Activated T-helper 1 cell treated with anti-CD3 and anti-CD28 coated beads, Interleukin-12 subunit alpha, Interleukin-12 subunit beta, Interleukin-2, Interleukin-4 antibody, amounts not matched to agents 30 ng/mL and 10 ng/mL and 1 ng/mL, durations not matched to agents 14 hours and 24 hours and 36 hours (primary cell): ENCODE measurements at places on chromosomes 2 and 18. TPM values are rescaled to one million over a fixed set of nuclear protein-coding genes. Genes with fewer than 3 reads are reported as not detected.

CDK15 gene
- total RNA-seq = not detected in 2 replicates

SKOR2 gene
- total RNA-seq = not detected in 2 replicates

CERKL gene
- not detected in 2 replicates for total RNA-seq

RIT2 gene
- not detected in 2 replicates for total RNA-seq

ALPP gene
- total RNA-seq = not detected in 2 replicates

TRIP12 gene
- 244 and 253 TPM in 2 replicates for total RNA-seq

SERPINB13 gene
- total RNA-seq = not detected in 2 replicates

VIT gene
- not detected in 2 replicates for total RNA-seq

CFAP65 gene
- total RNA-seq = not detected in 2 replicates

GRCh38 chr2:6492573-6492972 lies 373.1 kb downstream of the CMPK2 start:
- H3K27me3 ChIP-seq = no peaks in the 10 kb centered on the region
- no peak overlapping the region for H3K4me3 ChIP-seq
- no peak overlapping the region for H3K27ac ChIP-seq
- no peaks in the 10 kb centered on the region for H3K4me1 ChIP-seq
- H3K36me3 ChIP-seq = no peaks in the 10 kb centered on the region

- no peak for DNase-seq
- peaks cover 10% of the 10 kb centered on the region for H3K4me1 ChIP-seq
- H3K4me3 ChIP-seq = no peak overlapping the region
- H3K27ac ChIP-seq = peak overlapping the region; percentile 20
- no peaks in the 10 kb centered on the region for H3K36me3 ChIP-seq
These were observed 32.9 kb downstream of the EPAS1 start for GRCh38 chr2:46329803-46330775.

- peak overlapping the region; percentile 78 for H3K4me3 ChIP-seq
- DNase-seq = peak; percentile 70
- H3K27ac ChIP-seq = peak overlapping the region; percentile 98
- H3K4me1 ChIP-seq = peaks cover 23% of the 10 kb centered on the region
- peaks cover 3% of the 10 kb centered on the region for H3K36me3 ChIP-seq
These were observed 126.6 kb upstream of the PPP1CB start for GRCh38 chr2:28624793-28625701.

DNA sequence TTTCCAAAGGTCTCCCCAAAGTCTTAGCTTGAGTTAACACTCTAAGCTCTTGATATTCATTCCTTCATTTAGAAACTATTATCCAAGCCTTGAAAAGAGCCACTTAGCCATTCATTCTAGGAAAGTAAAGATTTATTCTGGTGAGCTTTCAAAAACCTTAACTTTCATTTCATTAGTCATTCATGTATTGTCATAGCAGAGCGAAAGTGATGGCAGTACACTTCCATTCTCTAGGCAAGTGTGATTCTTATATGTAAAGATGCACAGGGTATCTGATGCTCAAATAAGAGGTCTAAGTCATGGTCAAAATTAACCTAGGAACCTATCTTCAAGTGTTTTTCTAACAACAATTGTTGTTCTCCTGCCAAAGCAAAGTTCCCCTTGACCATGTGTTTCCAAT lies 553.0 kb upstream of the FANCL start:
- no peaks in the 10 kb centered on the region for H3K27me3 ChIP-seq
- no peaks in the 10 kb centered on the region for H3K36me3 ChIP-seq

DNA sequence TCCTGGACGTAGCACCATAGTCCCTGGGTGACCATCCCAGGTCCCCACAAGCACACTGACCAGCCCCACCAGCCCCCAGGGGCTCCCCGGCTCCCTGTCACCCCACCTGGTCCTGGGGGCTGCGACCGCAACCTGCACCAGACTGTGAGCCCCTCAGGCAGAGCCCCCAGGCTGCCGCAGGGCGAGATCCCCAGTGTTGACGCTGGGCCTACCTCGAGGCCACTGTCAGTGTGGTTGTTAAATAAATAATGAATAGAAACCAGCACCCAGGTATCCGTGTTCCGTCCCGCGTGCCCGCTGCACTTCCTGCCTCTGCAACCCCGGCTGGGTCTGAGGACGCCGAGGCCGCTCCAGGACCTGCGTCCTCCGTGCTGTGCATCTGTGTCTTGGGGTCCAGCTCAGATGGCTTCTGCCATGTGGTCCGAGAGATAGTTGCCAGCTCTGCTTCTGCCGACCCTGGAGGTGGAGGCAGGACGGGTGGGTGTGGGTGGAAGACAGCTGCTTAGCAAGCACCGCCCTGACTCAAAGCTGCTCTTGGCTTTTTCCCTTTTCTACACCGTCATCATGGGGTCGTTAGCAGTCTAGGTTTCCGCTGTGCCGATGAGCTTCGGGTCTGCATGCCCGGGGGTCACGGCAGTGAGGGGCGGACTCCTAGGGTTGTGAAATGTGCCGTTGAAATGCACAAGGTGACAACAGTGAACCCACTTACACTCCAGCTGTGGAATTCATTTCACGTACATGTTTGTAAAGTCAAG lies 74.2 kb downstream of the NFATC1 start:
- no peak for DNase-seq
- H3K27me3 ChIP-seq = no peaks in the 10 kb centered on the region
- H3K4me3 ChIP-seq = no peak overlapping the region
- H3K36me3 ChIP-seq = peaks cover 18% of the 10 kb centered on the region

- H3K27me3 ChIP-seq = no peaks in the 10 kb centered on the region
- no peak for DNase-seq
- H3K27ac ChIP-seq = no peak overlapping the region
- H3K4me1 ChIP-seq = peaks cover 8% of the 10 kb centered on the region
- no peaks in the 10 kb centered on the region for H3K36me3 ChIP-seq
These were observed 242.2 kb downstream of the LOXHD1 start for GRCh38 chr18:46414863-46415262.

GRCh38 chr2:165149439-165149838 lies 54.4 kb downstream of the SCN3A start:
- no peaks in the 10 kb centered on the region for H3K36me3 ChIP-seq
- no peak overlapping the region for H3K4me3 ChIP-seq
- H3K27ac ChIP-seq = no peak overlapping the region
- peaks cover 4% of the 10 kb centered on the region for H3K27me3 ChIP-seq

DNA sequence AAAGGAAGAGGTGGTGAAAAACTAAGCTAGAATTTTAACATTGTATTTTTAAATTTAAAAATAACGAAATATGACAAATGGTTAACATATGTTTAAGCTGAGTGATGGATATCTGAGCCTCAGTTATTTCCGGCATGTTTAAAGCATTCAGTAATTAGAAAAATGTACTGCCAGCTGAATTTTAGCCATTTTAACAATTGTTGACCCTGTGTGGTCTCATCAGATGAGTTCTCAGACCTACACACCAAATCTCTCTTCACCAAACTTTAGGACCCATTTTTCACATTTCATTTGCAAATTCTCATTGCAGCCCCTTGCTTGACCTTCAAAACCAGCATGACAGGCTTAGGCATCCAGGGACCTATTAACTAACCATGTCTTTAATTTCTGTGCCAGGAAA lies 91.5 kb upstream of the RGPD4 start:
- no peaks in the 10 kb centered on the region for H3K36me3 ChIP-seq
- DNase-seq = no peak
- H3K4me1 ChIP-seq = no peaks in the 10 kb centered on the region

- no peak overlapping the region for H3K27ac ChIP-seq
- H3K36me3 ChIP-seq = no peaks in the 10 kb centered on the region
- no peaks in the 10 kb centered on the region for H3K27me3 ChIP-seq
- H3K4me1 ChIP-seq = no peaks in the 10 kb centered on the region
- H3K4me3 ChIP-seq = no peak overlapping the region
These were observed 18.4 kb upstream of the PTPRM start for GRCh38 chr18:7548721-7549120.

- peaks cover 5% of the 10 kb centered on the region for H3K27me3 ChIP-seq
- no peak overlapping the region for H3K4me3 ChIP-seq
- no peaks in the 10 kb centered on the region for H3K4me1 ChIP-seq
- H3K36me3 ChIP-seq = no peaks in the 10 kb centered on the region
- no peak for DNase-seq
These were observed 66.0 kb downstream of the TCF4 start for GRCh38 chr18:55522011-55522410.

DNA sequence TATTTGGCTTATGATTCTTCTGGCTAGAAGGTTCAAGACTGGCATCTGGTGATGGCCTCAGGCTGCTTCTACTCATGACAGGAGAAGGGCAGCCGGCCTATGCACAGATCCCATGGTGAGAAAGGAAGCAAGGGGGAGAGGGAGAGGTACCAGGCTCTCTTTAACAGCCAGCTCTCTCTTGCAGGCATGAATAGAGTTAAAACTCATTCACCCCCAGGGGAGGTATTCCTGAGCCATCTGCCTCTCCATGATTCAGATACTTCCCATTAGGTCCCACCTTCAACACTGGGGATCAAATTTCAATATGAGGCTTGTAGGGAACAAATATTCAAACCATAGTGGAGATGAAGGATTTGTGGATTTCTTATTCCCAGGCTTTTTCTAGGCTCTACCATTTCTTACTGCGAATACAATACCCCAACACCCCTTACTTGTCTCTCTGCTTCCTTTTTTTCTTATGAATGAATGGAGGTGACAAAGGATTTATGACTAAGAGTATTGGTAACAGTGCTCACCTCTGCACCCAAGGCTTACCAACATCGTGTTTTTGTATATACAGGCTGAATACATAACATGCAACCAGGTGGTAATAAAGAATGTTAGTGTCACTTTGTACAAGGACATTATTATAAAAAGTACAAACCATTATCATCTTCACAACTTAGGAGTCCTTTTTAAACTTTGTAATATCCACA lies 454.6 kb upstream of the TRIB2 start:
- no peak for DNase-seq
- H3K36me3 ChIP-seq = peaks cover 1% of the 10 kb centered on the region
- H3K4me1 ChIP-seq = peaks cover 6% of the 10 kb centered on the region

DNA sequence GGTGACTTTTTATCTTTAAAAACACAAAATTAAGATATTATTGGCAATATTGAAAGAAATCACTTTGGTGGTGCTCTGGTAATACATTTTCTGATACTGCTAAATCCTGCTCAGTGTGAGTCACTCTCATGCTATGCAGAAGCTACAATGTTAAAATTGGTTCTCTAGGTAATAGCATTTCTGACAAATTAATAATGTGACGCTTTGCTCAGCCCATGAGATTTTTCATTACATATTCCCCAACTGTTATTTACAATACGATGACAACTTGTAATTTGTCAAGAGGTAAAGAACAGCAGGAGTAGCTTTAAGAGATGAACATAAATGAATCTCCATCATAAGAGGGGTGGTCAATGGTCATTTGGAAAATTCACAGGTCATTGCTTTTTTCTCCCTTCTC lies 573.6 kb downstream of the TMEM182 start:
- H3K27me3 ChIP-seq = no peaks in the 10 kb centered on the region
- DNase-seq = no peak
- no peak overlapping the region for H3K27ac ChIP-seq
- no peak overlapping the region for H3K4me3 ChIP-seq

DNA sequence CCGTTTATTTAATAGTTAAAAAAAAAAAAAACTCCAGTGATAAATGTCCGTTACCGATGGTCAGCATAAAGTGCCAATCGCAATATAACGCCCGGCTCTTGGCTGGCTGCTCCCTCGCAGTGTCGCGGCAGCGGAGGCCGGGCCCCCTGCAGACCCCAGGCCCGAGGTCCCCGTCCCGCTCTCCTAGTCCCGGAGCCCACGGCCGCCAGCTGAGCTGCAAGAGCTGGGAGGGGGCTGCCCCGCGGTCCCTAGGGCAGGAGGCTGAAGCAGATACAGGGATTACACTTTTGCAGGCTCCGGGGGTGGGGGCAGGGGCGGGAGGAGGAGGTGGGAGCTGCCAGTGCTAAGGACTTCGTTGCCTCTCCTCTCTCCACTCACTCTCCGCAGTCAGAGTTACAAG lies 6.9 kb downstream of the OSR1 start:
- H3K4me3 ChIP-seq = no peak overlapping the region
- no peak overlapping the region for H3K27ac ChIP-seq
- no peak for DNase-seq
- peaks cover 68% of the 10 kb centered on the region for H3K27me3 ChIP-seq

- DNase-seq = no peak
- H3K4me1 ChIP-seq = no peaks in the 10 kb centered on the region
- H3K4me3 ChIP-seq = no peak overlapping the region
- H3K27ac ChIP-seq = no peak overlapping the region
- H3K36me3 ChIP-seq = no peaks in the 10 kb centered on the region
These were observed 194.0 kb downstream of the MBD2 start for GRCh38 chr18:54030434-54030833.

DNA sequence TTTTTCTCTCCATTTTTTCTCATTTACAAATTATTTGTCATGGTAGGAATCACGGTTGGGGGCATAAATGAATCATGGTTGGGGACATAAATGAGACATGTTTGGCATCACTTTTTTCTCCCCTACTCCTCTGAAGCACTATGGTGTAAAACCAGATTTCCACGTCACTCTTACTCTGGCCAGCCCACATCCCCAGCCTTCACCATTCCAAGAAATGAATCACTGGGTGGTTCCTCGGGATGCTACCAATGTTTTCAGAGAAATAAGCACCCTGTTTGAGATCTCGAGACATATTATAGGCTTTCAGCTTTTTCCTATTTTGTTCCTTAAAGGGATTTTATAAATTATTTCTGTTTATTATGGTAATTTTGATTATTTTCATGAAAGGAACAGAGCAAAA lies 155.0 kb upstream of the SLC8A1 start:
- DNase-seq = no peak
- H3K4me1 ChIP-seq = no peaks in the 10 kb centered on the region
- no peak overlapping the region for H3K27ac ChIP-seq

GRCh38 chr2:40165509-40165844 lies 286.4 kb downstream of the SLC8A1 start:
- H3K27me3 ChIP-seq = peaks cover 2% of the 10 kb centered on the region
- no peak overlapping the region for H3K4me3 ChIP-seq
- H3K27ac ChIP-seq = no peak overlapping the region
- no peaks in the 10 kb centered on the region for H3K36me3 ChIP-seq
- DNase-seq = no peak

- H3K4me1 ChIP-seq = no peaks in the 10 kb centered on the region
- H3K4me3 ChIP-seq = no peak overlapping the region
These were observed 42.3 kb downstream of the AQP12A start for GRCh38 chr2:240733803-240734495.

DNA sequence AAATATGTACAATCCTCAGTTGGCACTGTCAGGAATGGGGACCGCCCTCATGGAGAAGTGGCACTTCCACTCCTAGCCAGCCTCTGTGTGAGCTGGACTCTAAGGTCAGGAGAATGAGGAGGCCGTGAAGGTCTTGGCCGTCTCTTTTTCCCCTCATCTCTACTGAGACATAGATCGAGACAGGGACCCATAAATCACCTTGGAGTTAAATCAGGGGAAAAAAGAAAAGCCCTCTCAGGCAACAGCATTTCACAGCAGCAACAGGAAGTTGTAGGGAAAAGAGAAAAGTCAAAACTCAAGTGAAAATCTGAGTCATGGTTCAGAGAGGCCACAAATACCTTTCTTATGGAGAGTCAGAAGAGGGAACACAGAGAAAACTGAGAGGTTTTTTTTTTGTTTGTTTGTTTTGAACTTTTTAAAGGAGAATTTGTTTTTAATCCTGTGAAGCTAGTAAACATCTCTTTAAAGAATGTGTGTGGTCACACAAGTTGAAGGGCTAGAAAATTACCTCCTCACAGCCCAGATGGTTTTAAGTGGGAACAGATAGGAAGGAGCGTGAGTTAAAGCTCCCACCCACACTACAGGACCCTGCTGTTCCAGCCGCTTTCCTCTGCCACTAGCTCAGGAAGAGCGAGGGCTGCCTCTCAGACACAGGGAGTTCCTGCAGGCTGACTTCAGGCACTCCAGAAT lies 30.6 kb upstream of the CYP1B1 start:
- peaks cover 27% of the 10 kb centered on the region for H3K4me1 ChIP-seq
- H3K27ac ChIP-seq = peak overlapping the region; percentile 57
- no peak for DNase-seq
- peak overlapping the region; percentile 53 for H3K4me3 ChIP-seq
- peaks cover 3% of the 10 kb centered on the region for H3K36me3 ChIP-seq

GRCh38 chr2:141280037-141280436 lies 850.8 kb downstream of the LRP1B start:
- H3K4me1 ChIP-seq = no peaks in the 10 kb centered on the region
- no peaks in the 10 kb centered on the region for H3K27me3 ChIP-seq
- no peaks in the 10 kb centered on the region for H3K36me3 ChIP-seq
- H3K4me3 ChIP-seq = no peak overlapping the region
- no peak for DNase-seq
- no peak overlapping the region for H3K27ac ChIP-seq
